ENCODE measurements at places on chromosomes 5 and 9.

DNA sequence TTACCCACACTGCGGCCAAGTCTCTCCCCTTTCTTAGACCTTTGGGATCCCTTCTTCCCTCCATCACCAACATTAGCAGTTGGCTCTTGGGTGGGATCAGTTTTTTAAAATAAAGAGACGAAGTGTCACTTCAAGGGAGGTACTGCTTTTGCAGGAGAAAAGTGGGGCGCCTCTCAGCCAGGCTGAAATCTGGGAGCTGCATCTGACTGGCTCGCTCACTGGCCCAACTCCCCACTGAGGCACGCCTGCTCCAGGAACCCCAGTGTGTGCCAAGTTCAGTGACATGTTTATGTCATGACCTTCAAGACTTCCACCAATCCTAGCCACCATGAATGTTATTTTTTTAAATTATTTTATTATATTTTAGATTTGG, 130.5 kb downstream of the MVB12B start:
- DNase-seq: no peak

DNA sequence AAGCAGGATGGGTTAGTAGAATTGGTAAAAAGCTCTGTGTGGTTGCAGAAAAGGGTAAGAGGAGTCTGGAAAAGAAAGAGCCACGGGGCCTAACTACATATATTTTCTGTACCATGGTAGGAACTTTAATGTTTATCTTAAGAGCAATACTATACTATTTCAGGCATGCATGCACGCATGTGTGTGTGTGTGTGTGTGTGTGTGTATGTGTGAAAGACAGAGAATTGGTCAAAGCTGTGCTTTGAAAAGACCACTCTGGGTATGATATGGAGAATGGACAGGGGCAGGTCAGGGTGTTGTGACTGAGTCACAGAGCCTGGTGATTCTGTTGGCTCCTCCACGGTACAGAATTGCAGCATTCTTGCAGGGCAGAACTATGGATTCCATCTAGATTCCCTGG, 339.3 kb downstream of the SLIT3 start:
- DNase-seq: no peak

DNA sequence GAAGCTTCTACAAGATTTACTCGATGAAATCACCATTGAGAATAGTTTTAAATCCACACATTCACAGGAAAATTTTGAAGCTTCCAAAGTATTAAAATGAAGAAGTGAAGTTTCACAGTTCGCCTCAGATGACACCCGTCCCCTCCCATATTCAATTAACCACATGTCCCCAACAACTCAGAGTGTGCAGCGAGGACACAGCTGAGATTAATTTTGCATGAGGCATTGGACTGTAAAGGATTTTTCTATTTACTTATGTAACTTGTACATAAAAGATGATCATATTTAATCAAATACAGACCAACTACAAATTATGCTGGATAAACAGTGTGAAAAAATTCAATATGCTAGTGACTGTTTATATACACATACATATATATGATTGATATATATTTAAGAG, 84.7 kb upstream of the OLFM1 start:
- DNase-seq: no peak

DNA sequence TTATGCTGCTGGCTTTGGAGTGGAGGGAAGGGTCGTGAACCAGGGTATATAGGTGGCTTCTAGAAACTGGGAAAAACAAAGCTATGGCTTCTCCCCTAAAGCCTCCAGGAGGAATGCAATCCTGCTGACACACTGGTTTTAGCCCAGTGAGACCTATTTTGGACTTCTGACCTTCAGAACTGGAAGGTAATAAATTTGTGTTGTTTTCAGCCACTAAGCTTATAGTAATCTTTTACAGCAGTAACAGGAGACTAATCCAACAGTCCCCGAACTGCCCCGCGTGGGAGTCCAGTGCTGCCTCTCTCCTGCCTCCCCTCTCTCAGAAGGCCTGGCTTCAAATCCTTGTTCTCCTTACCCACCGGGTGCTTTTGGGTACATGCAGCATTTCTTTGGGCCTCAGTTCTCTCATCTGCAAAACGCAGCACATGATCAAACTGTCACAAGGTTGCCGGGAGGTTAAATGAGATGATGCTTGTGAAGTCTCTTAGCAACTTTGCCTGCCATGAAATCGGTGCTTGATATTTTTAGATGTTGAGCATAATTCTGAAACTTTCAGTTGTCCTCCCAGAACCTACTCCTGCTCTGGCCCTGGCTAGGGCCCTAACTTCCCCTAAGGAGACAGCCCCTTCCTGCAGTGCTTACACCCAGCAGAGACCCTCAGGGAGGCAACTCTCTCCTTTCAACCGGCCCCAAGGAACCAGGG, 127.3 kb upstream of the BOD1 start:
- DNase-seq: no peak

GRCh38 chr5:180075703-180076102, 4.1 kb upstream of the RNF130 start:
- no peak for DNase-seq

- no peak for DNase-seq
Measured at GRCh38 chr9:129919841-129920240, 84.6 kb downstream of the USP20 start.

GRCh38 chr5:133412661-133413060, 199.7 kb downstream of the FSTL4 start:
- DNase-seq: no peak

- DNase-seq: no peak
Measured at GRCh38 chr5:103397739-103398581, 139.4 kb downstream of the MACIR start.

Data from activated CD4-positive, alpha-beta T cell treated with anti-CD3 and anti-CD28 coated beads, Interleukin-2, amount 50 U/mL, for 48 hours (primary cell).